ENCODE measurements at places on chromosomes 16 and 17. TPM values are rescaled to one million over a fixed set of nuclear protein-coding genes. Genes with fewer than 3 reads are reported as not detected.

DNA sequence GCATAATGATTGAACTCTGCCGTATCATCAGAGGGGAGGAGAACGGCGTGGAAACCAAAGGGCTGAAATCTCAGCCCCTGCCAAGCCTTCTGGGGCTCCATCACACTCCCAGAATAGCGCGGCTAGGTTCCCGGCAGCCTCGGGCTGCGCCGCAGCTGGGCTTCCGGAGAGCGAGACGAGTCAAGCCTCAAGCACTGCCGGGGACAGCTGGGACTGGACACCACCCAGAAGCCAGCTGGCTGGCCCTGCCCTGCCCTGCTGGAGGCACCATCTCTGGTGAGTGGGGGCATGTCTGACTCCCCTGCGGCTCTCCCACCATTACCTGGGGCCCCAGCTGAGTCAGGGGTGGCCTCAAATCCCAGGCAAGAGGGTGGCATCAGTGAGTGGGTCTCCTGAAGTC, 7.2 kb upstream of the GPRC5C start:
- no peak for DNase-seq

GRCh38 chr16:6204945-6205344, 1107.3 kb upstream of the EEF2KMT start:
- DNase-seq = no peak

DNA sequence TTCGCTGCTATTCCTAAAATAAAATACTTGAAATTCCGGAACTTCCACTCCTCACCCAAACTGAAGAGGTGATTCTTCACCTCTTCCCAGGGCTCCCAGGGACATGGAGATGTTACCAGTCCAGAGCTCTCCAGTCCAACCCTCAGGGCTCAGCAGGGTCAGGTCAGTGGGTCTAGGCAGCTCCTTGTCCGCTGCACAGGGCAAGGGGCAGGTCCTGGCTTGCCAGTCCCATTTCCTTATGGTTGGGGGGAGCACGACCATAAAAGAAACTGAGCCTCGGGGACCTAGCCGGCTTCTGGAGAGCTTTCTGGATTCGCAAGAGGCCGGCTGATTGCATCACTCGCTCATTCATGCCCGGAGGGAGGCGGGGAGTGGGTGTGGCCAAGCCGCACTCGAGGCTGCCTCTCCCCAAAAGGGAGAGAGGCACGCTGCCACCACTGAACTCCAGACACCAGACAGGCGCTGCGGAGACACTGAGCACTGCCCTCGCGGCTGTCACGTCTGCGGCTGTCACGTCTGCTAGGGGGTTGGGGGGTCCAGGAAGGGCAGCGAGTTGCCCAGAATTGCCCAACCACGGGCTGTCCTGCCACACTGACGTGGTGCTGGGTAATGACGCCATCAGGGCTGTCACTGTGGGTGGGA, 15.8 kb downstream of the SLC7A5 start:
- DNase-seq = peak; percentile 89

DNA sequence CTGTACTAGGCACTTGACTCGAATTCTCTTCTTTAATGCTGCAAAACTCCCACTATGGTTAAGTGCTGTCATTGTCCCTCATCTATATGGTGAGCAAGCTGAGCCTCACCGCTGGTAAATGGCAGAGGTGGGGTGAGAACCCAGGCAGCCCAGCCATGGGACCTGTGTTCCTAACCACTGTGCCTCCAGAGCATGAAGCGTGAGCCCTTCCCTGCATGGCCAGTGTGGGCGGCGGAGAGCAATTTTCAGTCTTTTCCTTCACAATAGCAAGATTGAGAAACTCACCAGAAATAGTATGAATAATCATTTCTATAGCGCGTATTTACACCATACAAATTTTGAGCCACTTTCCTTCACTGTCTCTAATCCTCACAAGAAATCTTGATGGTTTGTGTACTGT, 9.2 kb downstream of the BFAR start:
- DNase-seq = no peak

- DNase-seq = peak; percentile 60
Observed at GRCh38 chr16:30786115-30786935, 680 bp downstream of the ZNF629 start.

DNA sequence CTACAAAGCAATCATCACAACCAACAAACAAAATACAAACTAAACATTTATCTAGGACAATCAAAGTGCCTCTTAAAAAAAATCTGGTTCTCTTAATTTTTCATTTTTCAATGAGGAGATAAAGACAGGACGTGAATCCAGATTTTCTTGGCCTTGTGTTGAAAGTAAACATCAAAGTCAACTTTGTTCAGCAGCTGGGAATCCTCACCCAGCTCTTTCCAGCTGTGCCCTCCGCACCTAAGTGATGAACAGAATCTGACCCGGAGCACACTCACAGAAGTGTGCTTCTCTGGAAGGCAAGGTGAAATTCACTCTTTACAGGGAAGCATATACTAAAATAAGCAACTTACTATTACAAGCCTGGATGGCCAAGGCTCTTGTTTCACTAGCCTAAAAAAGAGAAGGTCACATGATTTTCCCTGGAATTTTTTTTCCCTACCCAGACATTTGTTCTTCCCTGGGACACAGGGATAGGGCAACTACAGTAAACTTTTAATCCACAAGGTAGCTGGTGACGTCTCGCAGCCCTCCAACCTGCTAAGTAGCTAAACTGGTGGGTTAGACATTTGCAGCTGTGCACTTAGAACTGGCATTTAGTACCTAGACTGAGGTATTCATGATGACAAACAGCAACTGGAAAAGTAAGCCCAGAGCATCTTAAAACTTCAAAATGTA, 3.2 kb downstream of the WIPI1 start:
- no peak for DNase-seq

DNA sequence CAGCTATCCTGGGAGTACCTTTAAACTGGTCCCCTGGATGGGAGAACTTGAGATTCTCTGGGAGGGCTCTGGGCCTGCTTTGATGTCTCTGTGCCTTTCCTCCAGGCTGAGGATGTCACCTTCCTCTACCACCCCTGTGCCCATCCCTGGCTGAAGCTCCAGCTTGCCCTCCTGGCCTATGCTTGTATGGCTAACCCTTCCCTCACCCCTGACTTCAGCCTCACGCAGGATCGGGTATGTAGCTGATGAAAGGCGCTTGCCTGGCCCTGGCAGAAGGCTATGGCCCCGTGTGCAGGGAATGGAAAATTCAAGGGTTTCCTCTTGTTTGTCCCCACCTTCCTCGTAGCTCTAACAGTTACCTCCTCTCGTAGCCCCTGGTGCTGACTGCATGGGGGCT, 3.0 kb downstream of the TP53I13 start:
- no peak for DNase-seq

DNA sequence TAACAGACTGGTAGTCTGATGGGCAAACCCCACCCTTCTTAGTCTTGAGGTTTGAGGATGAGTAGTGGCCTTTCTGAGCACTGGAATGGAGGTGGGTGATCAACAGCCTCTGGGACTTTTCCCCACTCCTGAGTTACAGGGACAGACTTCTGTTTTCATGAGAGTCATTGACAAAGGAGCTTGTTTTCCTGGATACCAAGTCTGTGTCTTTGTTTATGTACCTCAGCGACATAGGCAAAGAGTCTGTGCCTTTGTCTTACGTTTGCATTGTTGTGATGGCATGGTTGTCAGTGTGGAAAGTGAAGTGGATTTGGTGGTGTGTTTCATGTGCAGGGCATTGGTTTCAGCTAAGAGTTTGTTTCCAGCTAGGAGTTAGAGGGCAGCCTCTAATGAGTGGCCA, 17.5 kb downstream of the EPN2 start:
- DNase-seq = no peak

Gene RAPGEFL1
- total RNA-seq = 4.5 TPM

Gene KRTAP4-9
- total RNA-seq = not detected

Gene TLCD2
- 0.84 TPM for total RNA-seq

Gene CACNG1
- total RNA-seq = not detected
